Effector memory CD4-positive, alpha-beta T cell (primary cell): ENCODE measurements at places on chromosomes 2 and 18.

DNA sequence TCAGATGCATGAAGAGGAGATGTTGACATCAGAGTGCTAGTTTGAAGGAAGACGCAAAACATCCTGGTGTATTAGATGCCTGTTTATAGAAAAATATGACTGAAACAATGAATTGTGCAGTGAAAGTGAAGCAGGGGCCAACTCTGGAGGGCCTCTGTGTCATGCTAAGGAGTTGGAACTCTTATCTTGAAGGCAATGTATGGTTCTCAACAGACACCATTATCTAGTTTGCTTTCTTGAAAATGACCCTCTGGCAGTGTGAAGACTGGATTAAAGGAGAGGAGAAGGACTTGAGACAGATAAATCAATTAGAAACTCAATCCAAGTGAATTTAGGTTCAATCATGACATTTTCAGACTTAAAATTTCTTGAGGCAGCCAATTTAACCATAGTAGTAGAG lies 63.1 kb downstream of the ITGA4 start:
- DNase-seq = no peak

DNA sequence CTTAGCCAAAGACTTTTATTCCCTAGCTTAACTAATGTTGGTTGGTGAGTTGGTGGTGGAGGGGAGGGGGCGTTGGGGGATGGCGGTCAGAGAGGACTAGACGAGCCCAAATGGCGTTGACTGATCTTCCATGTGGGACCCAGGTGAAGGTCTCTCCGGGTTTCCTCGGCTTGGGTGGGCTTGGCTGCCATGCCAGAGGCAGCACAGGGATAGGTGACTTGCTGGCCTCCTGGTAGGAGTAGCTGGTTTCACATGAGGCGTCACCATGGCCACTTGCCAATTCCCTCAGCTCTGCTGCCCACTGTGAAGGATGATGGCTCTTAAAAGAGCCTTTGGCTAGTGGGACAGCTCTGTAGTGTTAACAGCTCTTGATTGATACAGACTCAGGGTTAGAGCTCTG lies 1337.0 kb upstream of the FAM98A start:
- DNase-seq = no peak

- no peak for DNase-seq
Measured at GRCh38 chr18:36734596-36734995, 94.2 kb downstream of the TPGS2 start.

- no peak for DNase-seq
Measured at GRCh38 chr2:201906777-201907562, 100.6 kb downstream of the CDK15 start.

DNA sequence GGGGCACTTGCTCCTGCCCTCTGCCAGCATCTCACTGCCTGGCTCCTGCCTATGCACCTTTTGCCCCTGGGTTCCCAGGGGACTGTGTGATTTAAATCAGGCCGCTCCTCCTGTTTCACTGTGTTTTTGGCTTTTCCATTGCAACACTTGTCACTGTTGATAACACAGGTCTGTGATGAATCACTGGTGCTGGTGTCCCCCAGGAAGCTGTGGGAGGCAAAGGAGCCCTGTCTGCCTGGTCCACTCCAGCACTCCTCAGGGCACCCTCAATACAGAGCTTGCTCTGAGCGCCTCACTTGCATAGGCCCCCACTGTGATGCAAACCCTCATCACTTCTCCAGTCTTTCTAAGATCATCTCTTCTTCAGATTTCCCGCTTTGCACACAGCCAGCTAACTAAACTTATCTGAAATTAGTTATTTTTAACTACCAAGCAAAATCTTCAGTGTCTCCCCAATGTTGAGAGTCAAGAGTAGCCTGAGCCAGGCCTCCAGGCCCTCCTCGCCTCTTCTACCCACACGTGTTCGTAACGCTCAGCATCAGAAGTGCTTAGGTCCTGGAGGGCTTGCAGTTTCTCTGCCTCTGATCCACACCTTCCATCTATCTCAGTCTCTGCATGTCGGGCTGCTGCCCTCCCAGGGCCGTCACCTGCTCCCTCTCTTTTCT lies 2.8 kb downstream of the TMEM18 start:
- DNase-seq = no peak

- DNase-seq = no peak
Measured at GRCh38 chr2:39416140-39416539, 20.9 kb downstream of the MAP4K3 start.

GRCh38 chr2:43010438-43011157 lies 215.8 kb downstream of the ZFP36L2 start:
- DNase-seq = no peak

DNA sequence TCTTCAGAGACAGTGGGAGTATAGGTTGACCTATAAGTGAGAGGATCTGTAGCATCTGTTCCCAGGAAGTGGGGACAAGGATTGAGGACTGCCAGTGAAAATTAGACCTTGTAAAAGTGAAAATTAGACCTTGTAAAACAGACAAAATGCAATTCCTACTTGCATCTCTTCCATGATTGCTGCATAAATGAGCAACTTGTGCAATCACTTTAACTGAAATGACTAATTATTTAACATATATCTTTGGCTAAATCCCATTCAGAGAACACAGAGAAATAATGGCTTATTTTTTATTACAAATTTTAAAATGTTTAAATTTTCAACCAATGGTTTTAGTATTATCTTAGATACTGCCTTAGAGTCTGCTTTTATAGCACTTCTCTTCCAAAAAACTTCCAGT lies 67.2 kb upstream of the NABP1 start:
- DNase-seq = no peak

- DNase-seq = no peak
Measured at GRCh38 chr2:190582736-190583506, 48.4 kb upstream of the NEMP2 start.

DNA sequence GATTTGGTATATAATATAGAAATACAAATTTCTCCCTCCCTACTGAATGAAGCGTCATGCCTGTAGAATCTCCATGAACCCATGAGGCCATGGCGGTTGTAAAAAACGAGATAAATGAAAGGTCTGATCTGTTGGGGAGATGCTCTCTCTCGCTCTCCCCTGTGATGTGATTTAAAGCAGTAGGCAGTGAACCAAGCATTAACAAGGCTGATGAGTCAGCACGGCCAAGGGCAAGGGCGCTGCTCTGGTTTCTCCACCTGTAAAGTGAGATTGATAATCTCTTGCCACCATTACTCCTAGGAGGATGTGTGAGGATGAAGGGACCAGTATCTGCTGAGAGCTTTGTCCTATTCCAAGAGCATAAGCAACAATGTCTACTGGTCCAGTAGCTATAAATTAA lies 553.3 kb downstream of the CMPK2 start:
- no peak for DNase-seq

GRCh38 chr2:186407611-186408010 lies 78.4 kb upstream of the ZC3H15 start:
- DNase-seq = no peak

DNA sequence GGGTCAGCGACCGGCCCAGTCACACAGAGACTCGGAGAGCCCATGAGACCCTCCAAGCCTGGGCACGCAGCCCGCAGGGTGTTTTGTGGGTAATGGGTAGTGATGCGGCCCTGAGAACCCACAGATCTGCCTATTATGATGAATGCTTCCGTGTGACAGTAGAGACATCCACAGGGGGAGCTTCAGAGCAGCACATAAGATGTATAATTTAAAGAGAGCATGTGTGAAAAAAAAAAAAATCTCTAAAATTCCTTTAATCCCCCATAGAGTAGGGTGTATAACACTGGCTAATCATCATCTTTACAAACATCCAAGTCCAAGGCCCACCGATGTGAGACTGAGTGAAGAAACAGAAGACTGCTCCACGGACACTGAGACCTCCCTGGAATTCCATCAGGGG lies 34.6 kb downstream of the BIN1 start:
- no peak for DNase-seq

DNA sequence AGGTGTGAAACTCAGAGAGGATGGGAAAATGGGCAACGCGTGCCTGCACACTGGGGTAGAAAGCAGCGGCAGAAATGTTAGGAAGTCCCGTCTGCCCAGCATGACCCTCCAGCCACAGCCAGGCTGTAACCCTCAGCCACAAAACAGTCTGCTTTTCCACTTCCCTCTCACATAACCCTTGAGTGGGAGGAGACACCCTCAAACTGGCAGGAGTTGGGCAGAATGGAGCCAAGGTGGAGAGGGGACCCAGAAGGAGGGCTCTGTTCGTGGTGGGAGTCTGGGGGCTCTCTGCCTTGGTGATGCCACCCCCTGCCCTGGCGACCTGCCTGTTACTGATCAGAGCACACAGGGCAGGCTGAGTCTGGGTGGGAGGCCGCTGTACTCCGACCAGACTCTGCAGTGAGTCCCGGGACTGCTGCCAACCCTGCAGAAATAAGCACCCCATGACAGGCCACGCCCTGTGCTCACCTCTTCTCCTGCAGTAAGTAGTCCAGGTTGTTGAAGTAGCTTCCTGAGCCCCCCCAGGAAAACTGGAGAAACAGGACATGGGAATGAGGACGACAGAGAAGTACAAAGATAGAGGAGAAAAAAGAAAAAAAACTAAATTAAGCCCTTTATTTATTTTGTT lies 16.0 kb downstream of the FAM178B start:
- no peak for DNase-seq

DNA sequence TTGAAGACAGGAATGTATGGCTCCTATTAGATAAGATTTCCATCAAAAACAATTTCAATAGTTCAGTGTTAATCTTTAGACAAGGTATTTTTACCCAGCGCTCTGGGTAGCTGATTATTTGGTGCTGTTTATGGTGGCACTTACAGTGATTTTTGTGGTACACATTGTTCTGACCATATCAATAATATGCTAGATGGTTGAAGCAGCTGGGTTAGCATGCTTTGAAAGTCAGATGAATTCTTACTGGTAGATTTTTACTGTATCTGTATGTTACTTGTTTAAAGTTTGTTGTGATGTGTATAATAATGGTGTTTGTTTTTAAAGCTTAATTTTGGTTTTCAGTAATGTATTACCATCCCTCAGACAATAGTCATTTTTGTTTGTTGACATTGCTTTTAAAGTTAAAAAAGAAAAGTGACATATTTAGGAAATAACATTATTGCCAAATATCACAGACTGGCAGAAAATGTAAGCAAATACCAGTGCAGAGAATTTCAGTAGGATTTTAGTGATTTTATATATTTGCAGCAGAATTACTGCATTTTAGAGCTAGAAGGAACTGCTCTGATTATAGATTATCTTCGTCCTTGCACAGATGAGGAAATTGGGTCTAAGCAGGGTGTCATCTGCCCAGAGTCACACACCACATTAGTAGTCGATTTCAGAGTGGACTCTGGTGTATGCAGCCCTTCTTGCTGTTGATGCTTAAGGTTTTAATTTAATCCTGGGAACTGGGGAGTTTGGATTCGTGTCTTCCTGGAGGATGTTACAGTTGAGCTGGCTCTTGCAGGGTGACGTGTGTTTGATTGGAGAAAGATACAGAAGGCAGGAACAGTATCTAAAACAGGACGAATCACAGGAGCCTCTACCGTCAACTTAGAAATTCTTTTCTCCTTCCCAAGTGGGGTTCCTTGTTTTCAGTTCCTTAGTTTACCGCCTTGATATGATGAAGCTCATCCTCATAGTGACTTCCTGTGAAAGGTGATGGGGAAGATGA lies 6.6 kb downstream of the SOCS6 start:
- DNase-seq = no peak

- DNase-seq = no peak
Measured at GRCh38 chr2:168490946-168491605, 35.0 kb downstream of the CERS6 start.

DNA sequence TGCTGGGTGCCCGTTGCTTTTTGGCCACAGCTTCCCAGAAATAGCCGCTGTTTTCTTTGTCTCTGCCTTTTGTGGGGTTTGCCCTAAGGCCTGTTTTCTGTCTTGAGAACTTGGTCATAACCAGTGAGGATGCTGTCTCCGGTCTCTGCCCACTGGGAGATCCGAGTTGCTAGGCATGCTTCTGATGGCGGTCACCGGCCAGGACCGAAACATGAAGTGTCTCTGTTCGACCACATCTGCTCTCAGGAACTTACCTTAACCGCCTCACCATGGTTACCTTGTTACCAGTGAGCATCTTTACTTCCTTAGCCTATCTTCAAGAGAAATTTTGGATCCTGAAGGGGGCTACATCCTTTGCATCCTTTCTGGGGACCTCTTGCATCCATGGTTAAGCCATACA lies 91.9 kb downstream of the RTP5 start:
- no peak for DNase-seq

DNA sequence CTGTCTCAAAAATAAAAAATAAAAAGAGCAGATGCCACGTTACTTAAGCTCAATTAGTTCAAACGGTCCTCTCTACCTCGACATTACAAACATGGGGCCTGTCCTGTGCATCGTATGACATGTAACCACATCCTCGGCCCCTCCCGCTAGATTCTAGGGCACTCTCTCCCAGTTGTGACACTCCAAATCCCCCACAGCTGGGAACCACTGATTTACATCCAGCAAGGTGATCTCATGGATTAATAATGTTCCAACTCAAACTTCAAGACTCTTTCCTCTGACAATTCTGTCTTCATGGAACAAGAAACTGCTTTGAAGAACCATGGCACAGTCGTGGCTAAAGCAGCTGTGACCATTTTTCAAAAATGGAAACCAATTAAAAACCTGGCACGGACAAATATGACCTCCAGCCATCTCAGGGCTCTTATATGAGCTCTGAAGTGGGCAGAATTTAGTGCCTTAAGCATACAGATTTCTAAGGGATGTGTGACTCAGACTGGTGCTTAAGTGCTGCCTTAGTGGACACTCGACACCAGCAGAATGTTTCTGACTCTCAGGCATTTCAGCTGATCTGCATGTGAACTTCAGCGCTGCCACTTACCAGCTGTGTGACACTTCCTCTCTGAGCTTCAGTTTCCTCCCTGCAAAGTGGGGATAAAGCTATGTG lies 31.7 kb upstream of the ASAP2 start:
- no peak for DNase-seq

DNA sequence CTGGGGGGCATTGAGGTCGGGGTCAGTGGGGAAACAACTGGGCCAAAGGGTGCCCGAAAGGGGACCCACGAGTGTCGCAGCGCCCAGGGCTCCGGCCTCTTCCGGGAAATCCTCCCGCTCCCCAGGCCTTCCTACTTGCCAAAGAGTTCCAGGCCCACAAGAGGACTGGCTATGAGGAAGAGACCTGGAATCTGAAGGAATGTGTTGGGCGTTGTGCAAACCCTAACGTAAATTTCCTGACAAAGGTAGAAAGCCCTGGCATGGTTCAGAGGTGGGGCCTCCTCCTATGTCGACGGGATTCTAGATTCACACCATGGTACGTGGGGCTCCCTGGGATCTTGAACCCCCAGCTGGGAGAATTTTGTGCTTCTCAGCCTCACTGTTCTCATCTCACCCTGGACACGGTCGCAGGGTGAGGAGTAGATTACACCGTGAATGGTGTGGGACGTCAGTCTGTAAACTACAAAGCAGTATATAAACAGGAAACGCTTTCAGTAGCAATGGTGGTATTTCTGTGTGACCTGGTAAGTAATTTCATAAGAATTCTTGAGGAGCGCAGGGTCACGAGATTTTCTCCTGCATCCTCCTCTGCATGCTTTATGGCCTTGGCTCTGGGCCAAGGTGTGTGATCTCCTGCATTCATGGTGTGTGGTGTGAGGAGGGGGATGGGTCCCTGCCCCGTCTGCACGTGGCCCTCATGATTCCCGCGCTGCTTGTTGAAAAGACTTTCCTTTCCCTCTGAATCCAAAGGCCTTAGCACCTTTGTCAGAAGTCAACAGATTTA lies 868 bp downstream of the HSBP1L1 start:
- no peak for DNase-seq

- DNase-seq = no peak
Measured at GRCh38 chr2:176067589-176068418, 16.0 kb downstream of the EVX2 start.
